ENCODE measurements at places on chromosomes 1 and 21.
A peak's percentile ranks its signal among the peaks of the same experiment; 100 is the strongest.

GRCh38 chr1:33384040-33384812 is 46.7 kb downstream of the PHC2 start:
- peak; percentile 87 for DNase-seq

GRCh38 chr1:18299441-18300338 is 181.0 kb upstream of the KLHDC7A start:
- DNase-seq, result no peak

DNA sequence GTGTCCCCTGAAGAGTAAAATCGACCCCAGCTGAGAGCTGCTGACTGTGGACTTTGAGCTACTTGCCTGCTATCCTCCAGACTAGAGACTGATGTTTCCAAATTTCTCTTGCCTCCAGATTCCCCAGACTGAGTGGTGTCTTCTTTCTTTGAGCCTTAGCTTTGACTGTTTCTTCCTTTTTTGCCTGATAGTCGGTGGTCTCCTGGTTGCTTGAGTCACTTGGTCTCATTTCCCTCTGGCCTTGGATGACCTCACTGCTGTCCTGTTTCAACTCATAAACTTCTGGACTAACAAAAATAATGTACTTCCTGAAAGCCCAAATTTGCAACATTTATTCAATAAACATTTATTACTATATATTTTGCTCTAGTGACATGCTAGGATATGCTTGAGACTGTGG is 52.9 kb upstream of the DIPK1A start:
- peak; percentile 42 for DNase-seq

- no peak for DNase-seq
These were observed 68.9 kb upstream of the PARP1 start for GRCh38 chr1:226476648-226477319.

- peak; percentile 59 for DNase-seq
These were observed at the start of gene ARL8A for GRCh38 chr1:202144402-202145067. TSS of gene ARL8A (minus strand) at chr1:202144737. CDS start at chr1:202144572, 165 bp downstream.

GRCh38 chr1:119674835-119675289 is 26.8 kb upstream of the ZNF697 start:
- DNase-seq, result peak; percentile 90

DNA sequence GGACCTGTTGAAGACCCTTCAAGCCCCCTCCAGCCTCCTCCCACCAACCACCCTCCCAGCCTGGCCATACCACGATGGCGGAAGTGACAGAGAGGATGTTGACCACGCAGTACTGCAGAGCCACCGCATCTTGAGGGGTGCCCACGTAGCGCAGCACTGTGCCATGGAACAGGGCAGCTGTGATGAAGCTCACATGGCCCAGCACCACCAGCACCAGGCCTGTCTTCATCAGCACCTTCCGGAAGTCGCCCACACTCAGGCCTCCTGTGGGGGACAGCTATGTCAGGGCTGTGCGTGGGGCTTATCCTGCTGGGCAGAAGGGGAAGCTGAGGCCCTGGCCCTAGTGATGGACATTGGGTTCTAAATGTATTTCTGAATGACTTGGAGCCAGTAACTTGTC is 3.1 kb downstream of the TMEM54 start:
- DNase-seq, result no peak

- DNase-seq, result peak; percentile 82
These were observed 12.0 kb downstream of the SLC35D1 start for GRCh38 chr1:67041841-67042503.

GRCh38 chr1:35603941-35604340 is 30.8 kb downstream of the TFAP2E start:
- DNase-seq, result peak; percentile 24

DNA sequence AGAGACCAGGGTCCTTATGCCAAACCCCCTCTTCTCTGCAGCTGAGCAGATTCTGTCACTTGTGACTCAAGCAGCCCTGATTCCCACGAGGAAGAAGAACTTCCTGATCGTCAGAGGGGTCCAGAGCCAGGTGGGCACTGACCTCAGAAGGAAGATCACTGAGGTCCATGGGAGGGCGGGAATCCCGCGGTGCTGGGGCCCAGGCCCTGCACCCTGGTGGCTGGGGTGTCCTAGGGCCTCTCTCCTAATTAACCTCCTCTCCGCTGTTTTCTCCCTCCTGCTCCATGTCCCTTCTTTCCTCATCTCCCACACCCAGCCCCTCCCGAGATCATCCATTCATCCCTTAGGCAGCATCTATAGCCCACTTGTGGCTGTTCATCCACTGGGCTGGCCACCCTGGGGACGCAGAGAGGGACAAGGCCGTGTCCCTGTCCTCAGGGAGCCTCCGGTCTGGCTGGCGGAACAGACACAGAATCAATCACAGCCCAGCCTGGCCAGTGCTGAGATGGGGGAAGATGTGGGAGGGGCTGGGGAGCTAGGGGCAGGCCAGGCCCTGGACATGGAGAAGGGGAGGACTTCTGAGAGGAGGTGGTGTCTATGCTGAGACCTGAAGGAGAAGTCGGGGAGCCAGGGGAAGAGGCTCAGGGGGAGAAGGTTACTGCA is 638.3 kb downstream of the MATN1 start:
- no peak for DNase-seq

DNA sequence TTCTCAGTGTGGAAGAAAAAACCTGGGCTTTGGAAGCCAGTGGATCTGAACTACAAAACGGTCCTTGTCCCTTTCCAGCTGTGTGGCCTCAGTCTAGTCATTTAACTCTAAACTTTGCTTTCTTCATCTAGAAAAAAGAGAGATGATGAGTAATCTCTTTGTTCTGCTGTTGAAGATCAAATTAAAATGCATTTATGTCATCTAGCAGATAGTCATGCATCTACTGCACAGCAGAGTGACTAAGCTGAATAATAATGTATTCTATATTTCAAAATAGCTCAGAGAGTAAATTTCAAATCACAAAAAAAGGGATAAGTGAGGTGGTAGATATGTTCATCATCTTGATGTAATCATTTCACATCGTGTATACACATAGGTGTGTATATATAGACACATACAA is 473.2 kb downstream of the DSCAM start:
- DNase-seq, result peak; percentile 9

DNA sequence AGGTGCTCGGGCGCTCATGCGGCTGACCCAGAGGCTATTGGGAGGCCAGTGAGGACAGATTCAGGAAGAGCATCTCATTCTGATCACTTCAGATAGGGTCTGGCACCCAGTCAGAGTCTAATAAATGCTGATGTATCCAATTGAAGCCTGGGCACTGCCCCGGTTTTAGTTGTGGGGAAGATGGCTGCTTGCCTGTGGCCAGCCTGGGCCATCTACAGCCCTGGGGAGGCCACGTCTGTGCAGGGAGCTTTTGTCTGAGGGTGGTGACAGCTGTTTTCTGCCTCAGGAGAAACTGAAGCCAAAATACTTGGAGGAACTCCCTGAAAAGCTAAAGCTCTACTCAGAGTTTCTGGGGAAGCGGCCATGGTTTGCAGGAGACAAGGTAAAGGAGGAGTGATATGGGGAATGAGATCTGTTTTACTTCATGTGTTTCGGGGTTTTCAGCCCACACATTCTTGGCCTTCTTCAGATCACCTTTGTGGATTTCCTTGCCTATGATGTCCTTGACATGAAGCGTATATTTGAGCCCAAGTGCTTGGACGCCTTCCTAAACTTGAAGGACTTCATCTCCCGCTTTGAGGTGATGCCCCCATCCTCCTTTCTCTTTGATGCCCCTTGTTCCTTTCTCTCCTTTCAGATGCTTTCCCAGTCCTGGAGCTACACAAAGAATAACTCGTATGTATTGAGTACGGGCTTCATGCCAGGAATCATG is 2.8 kb downstream of the GSTM5 start:
- no peak for DNase-seq

GRCh38 chr1:25640646-25641328 is 24.2 kb downstream of the MAN1C1 start:
- DNase-seq, result no peak

- no peak for DNase-seq
These were observed 136.8 kb upstream of the SGIP1 start for GRCh38 chr1:66397192-66397591.

- peak; percentile 45 for DNase-seq
These were observed 47.2 kb downstream of the CAPN9 start for GRCh38 chr1:230794431-230794830.

DNA sequence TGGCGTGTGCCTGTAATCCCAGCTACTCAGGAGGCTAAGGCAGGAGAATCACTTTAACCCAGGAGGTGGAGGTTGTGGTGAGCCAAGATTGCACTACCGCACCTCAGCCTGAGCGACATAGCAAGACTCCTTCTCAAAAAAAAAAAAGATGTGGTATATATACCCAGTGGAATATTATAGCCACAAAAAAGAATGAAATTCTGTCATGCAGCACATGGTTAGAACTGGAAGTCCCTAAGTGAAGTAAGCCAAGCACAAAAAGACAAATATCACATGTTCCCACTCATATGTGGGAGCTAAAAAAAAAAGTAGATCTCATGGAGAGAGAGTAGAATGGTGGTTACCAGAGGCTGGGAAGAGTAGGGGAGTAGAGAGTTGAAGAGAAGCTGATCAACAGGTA is 18.7 kb downstream of the PSMB4 start:
- no peak for DNase-seq

DNA sequence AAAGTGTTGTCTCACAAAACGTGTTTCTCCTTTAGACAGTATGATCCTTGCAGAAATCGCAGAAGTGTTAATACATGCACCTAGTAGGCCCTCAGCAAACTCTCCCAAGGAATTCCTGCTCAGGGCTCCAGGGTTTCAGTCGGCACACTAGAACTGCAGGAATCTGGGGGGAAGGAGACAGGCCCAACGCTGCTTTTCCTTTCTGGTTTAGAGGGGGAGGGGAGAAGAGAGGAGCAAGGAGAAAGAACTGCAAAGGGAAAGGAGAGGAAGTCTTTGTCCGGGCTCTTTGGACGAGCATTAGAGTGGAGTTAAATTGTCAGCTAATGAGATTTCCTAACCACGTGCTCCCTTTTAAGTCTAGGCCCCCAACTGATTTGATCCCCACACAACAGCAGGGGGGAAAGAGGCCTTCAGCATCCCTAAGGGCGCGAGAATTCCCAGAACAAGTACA is 103.7 kb upstream of the SOD1 start:
- DNase-seq, result no peak

GRCh38 chr1:215118081-215118480 is 35.5 kb downstream of the KCNK2 start:
- DNase-seq, result no peak

GRCh38 chr1:194917769-194918168 is 1690.5 kb downstream of the KCNT2 start:
- DNase-seq, result no peak

- DNase-seq, result peak; percentile 74
These were observed 7.0 kb downstream of the KCNAB2 start for GRCh38 chr1:6052543-6053205.

- DNase-seq, result no peak
These were observed 42.0 kb upstream of the DUSP10 start for GRCh38 chr1:221783936-221784335.

DNA sequence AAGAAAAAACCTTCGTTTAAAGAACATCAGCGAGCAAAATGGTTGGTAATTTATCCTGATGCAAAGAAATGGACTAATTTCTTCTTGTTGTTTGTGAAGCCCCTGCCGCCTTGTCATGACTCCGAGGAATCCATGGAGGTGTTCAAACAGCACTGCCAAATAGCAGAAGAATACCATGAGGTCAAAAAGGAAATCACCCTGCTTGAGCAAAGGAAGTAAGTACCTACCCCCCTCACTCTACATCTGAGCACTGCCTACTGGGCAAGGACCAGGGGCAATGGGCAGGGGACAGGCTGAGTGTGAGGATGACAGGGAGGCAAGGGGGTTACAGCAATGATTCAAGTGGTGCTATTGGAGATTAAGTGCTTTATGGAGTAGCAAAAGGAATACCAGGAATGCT is 29.4 kb downstream of the MAP3K7CL start:
- DNase-seq, result no peak

Measured in EH (cell line).